Stimulated activated CD8-positive, alpha-beta memory T cell treated with anti-CD3 and anti-CD28 coated beads, Interleukin-4, amount 100 ng/mL, for 4 hours (primary cell): ENCODE measurements at places on chromosomes 5 and 9.

DNA sequence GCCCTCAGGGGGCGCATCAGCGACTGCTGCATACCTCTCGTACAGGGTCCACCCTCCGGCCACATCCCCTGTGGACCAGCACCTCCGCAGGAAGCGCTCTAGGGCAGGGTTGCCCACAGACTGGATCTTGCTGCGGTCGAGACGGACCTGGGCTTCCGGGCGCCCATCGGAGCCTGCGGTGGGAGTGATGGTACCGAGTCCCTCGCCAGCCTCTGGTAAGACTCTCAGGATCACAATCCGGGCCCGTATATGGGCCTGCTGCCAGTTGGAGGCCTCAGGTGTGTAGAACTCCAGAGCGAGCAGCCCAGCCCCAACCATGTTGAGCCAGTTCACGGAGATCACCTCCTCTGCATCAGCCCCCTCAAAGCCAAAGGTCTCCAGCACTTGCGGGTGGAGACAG is 323.0 kb downstream of the ANXA1 start:
- no peak for DNase-seq

DNA sequence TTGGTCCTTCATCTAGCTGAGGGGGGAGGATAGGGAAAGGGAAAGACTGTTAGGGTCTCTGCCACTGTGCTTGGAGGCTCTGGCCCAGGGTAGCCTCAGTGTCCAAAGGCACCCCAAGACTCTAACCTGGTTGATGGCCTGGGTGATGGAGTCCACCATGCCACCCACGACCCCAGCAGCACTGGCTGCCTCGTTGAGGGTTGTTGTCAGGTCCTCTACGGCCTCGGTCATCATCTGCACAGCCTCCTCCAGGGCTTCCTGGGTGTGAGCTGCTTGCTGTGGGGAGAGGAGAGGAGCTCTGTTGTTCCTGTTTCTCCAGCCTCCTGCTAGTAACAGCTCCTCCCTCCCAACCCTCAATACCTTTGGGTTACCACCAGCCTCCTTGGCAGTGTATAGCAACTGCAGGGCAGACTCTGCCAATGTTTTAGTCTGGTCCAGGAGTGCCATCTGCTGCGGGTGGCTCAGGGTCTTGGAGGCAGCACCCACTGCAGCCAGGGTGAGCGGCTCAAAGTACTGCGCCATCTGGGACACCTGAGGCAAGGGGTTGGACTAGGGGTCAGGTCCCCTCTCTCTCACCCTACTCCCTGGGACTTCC is 16.2 kb upstream of the TPM2 start:
- no peak for DNase-seq

DNA sequence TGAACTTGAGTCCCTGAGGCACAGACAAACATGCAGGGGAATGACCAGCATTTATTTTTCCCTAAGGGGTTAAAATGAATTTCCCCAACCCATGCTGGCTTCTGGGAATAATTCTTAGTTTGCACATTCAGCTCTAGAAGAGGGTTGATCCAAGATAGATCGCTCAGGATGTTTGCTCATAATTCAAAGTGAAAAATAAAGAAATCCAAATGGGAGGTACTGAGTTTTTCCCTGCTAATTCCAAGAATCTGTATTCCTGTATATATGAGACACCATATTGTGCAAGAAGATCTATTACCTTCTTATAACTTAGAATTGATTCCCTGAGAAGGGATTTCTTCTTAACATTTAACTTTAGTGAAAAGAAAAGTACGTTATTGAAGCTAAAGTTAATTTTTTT is 96.2 kb downstream of the VCAN start:
- DNase-seq = no peak

- DNase-seq = no peak
These were observed 61.4 kb upstream of the ANKH start for GRCh38 chr5:14932902-14933469.
